ENCODE measurements at places on chromosomes 11 and 22. TPM values are rescaled to one million over a fixed set of nuclear protein-coding genes. Genes with fewer than 3 reads are reported as not detected.
A peak's percentile ranks its signal among the peaks of the same experiment; 100 is the strongest.

- peak overlapping the region; percentile 57 for H3K27ac ChIP-seq
- DNase-seq, result no peak
- peaks cover under 1% of the 10 kb centered on the region for H3K36me3 ChIP-seq
- H3K27me3 ChIP-seq, result no peaks in the 10 kb centered on the region
- no peak overlapping the region for H3K4me3 ChIP-seq
Measured at GRCh38 chr11:78415338-78415737, 2.3 kb downstream of the GAB2 start.

DNA sequence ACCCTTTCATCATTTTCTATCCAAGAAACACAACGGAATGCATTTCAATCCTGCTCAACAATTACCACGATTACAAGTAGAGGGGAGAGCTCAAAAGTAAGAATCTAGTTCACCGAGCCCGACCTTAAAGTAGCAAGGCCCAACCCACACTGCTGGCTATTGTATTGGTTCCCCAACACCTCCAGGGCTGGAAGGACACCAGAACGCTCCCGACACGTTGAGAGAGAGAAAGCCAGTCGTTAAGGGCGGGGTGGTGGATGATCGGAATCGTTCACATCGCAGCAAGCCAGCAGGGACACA lies 690 bp downstream of the CKAP5 start:
- peak overlapping the region; percentile 83 for H3K27ac ChIP-seq
- H3K27me3 ChIP-seq, result peaks cover 3% of the 10 kb centered on the region
- H3K4me1 ChIP-seq, result peaks cover 45% of the 10 kb centered on the region
- peak; percentile 3 for DNase-seq
- H3K36me3 ChIP-seq, result peaks cover 17% of the 10 kb centered on the region

GRCh38 chr22:42661985-42662831 lies 13.0 kb upstream of the CYB5R3 start:
- no peaks in the 10 kb centered on the region for H3K4me1 ChIP-seq
- no peaks in the 10 kb centered on the region for H3K27me3 ChIP-seq
- H3K4me3 ChIP-seq, result peak overlapping the region; percentile 71
- H3K36me3 ChIP-seq, result no peaks in the 10 kb centered on the region
- no peak overlapping the region for H3K27ac ChIP-seq

GRCh38 chr11:114864896-114865295 lies 186.6 kb downstream of the NXPE2 start:
- no peak overlapping the region for H3K4me3 ChIP-seq
- H3K4me1 ChIP-seq, result no peaks in the 10 kb centered on the region
- no peak overlapping the region for H3K27ac ChIP-seq

- H3K27ac ChIP-seq, result no peak overlapping the region
- peaks cover 28% of the 10 kb centered on the region for H3K4me1 ChIP-seq
- H3K27me3 ChIP-seq, result peaks cover 35% of the 10 kb centered on the region
- DNase-seq, result peak; percentile 84
- H3K36me3 ChIP-seq, result no peaks in the 10 kb centered on the region
- H3K4me3 ChIP-seq, result no peak overlapping the region
Measured at GRCh38 chr11:33912405-33913361, 20.8 kb upstream of the LMO2 start.

GRCh38 chr22:33461698-33462434 lies 403.7 kb upstream of the SYN3 start:
- H3K27ac ChIP-seq, result no peak overlapping the region
- no peaks in the 10 kb centered on the region for H3K4me1 ChIP-seq
- no peak overlapping the region for H3K4me3 ChIP-seq
- H3K36me3 ChIP-seq, result peaks cover 8% of the 10 kb centered on the region
- no peaks in the 10 kb centered on the region for H3K27me3 ChIP-seq

PATE4 gene
- not detected for total RNA-seq

HARBI1 gene
- total RNA-seq, result 4.0 TPM

DNA sequence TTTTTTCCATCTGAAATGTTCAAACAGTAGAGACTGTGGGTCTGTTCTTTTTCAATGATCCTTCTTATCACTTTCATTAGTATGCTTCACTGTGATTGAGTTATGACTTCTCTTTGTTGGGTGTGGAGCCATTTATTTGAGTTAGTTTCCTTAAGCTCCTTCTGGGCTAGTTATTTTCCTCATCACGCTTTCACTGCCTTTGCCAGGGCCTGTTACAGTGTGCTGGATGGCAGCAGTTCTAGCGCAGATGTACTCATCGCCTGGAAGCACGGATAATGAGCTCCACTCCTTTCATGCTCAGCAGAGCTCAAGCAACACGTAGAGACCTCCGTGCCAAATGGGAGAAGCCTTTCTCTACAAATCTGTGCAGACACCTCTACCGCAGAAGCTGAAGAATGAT lies 7.0 kb upstream of the ARHGAP42 start:
- peaks cover 1% of the 10 kb centered on the region for H3K27me3 ChIP-seq
- peaks cover 20% of the 10 kb centered on the region for H3K4me1 ChIP-seq
- H3K4me3 ChIP-seq, result no peak overlapping the region

Measured in HFFc6 (cell line).